Fibroblast of lung (primary cell): ENCODE measurements at places on chromosomes 2 and 18. TPM values are rescaled to one million over a fixed set of nuclear protein-coding genes. Genes with fewer than 3 reads are reported as not detected.

CD8A gene
- total RNA-seq, result not detected in 2 replicates

DAW1 gene
- not detected in 2 replicates for total RNA-seq

GRCh38 chr2:145543856-145544255 is 1023.9 kb upstream of the ZEB2 start:
- no peak for DNase-seq

DNA sequence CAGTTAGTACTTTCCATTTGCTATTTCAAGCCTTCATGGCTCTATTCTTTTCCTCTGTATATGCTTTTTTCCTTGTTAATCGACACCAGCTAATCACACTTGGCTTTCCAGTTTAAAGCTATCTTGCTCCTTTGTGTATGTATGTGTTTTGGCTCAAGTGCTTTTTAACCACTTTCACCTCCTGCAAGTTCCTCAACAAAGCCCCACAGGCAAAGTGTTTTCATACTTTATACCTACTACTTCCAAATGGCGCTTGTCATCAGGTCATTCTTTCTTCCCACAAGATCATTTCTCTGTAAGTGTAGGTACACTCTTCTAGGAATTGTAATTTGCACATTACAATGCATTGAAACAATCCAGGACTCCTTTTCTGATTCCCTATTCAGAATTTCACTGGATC is 64.0 kb upstream of the FIGN start:
- DNase-seq, result no peak

TUBA4B gene
- total RNA-seq, result not detected in 2 replicates
